SJSA1 (cell line): ENCODE measurements at places on chromosomes 2 and 18.
A peak's percentile ranks its signal among the peaks of the same experiment; 100 is the strongest.

DNA sequence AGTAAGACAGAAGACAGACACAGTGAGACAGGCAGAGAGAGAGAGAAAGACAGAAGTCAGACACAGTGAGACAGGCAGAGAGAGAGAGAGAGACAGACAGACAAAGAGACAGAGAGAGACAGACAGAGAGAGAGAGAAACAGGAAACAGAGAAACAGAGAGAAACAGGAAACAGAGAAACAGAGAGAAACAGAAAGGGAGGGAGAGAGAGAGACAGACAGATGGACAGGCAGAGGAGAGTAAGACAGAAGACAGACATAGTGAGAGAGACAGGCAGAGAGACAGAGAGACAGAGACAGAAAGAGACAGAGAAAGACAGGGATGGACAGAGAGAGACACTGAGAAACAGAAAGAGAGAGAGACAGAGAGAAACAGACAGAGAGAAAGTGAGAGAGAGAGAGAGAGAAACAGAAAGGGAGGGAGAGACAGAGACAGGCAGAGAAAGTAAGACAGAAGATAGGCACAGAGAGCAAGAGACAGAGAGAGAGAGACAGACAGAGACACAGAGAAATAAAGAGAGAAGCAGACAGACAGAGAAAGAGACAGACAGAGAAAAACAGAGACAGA lies 109.3 kb upstream of the ANKRD30BL start:
- DNase-seq: no peak

GRCh38 chr2:27147935-27148334 lies 869 bp upstream of the TCF23 start:
- DNase-seq: no peak

DNA sequence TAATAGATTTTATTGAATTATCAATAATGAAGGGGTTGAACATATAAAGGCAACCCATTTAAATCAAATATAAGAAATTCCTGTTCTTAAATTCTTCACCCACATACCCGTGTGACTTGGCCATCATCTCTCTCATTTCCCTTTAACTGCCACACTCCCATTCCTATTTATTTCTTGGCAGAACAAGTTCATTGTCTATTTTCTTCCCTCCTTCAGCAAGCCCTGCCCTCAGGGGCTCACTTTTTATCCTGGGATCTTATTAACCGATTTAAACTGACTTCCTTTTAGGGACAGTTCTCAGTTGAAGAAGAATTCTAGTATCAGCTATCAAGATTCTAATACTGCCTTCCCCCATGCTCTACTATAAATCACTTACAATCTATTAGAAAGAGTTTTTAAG lies 123.2 kb downstream of the FTCDNL1 start:
- no peak for DNase-seq

DNA sequence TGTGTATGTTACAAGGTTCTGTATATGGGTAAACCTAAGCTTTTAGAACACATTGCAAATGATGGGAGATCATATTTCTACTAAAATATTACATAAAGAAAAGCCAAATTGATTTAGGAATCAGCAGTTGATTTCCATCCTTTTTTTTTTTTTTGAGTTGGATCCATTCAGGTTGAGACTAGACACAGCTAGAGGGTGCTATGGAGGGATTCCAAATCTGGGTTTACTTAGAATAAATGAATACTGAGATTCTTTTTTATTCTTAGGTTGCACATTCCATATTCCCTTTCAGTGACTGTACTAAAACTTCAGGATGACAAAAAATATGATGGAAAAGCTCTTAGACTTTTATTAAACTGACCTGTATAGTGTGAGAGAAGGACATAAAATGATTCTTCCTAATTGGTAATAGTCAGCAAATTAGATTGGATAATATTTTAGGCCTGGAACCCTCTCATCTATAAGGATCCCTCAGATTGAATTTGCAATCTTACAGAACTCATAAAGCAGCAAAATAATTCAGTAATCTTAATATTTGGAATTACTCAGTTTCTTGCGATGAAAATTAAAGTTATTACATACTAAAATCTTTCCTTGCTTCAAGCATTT lies 183.3 kb upstream of the SESTD1 start:
- no peak for DNase-seq

DNA sequence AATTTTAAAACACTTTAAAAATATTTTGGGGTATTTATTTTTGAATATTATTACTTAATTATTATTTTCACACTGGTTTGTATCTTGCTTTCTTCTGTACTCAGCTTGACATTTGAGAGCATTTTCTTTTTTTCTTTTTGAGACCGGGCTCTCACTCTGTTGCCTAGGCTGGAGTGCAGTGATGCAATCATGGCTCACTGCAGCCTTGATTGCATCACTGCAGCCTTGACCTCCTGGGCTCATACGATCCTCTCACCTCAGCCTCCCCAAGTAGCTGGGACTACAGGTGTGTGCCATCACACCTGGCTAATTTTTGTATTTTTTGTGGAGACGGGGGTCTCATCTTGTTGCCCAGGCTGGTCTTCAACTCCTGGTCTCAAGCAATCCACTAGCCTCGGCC lies 79.9 kb upstream of the DLX2 start:
- no peak for DNase-seq

GRCh38 chr2:201938156-201938775 lies 95.4 kb upstream of the FZD7 start:
- peak; percentile 55 for DNase-seq

DNA sequence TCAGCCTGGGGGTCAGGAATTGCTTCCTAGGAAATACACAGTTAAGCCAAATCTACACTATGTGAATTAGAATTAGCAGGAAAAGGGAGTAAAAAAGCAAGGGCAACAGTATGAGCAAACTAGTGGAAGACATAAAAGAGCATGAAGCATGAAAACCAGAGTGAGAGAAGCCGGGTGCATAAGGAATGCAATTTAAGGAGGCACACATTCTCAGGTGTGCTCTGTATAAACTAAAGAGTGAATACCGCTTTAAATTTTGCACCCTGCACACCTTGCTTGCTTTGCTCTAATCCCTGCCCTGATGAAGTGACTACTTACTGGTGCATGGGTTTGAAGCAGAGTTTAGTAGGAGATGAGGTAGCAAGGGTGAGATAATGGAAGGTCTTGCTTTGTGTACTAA lies 65.7 kb upstream of the EPHA4 start:
- no peak for DNase-seq
